ENCODE measurements at places on chromosomes 1 and 21.

GRCh38 chr1:24459551-24460266, 42.9 kb upstream of the RCAN3 start:
- peak; percentile 86 for DNase-seq

- peak; percentile 6 for DNase-seq
Measured at GRCh38 chr1:116340506-116341231, 32.4 kb upstream of the ATP1A1 start.

DNA sequence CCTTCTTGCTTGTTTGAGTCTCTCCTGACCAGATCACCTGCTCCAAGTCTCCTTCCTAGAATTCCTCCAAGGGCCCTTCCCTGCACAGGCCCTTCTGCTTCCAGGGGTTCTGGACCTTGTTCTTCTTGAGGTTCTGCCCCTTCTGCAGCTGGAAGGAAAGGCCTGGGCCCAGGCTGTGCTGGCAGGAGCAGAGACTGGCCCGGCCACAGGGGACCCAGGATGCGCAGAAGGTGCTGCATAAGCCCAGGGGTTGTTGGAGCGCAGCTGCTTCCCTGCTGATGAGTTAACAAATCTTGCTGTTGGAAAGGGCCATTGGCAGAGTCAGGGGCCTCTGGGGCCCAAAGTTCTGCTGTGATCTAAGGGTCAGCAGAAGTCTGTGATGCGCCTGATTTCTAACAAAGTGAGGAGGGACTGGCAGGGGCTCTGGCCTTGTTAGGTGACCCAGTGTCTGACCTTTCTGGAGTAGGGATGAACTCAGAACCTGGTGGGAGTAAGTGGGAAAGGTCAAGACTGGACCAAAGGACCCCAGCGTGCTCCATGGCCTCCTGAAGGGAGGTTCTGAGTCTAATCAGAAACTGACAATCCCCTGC, 509.8 kb downstream of the PTPRU start:
- no peak for DNase-seq

GRCh38 chr1:17438318-17439249, 893 bp downstream of the RCC2 start:
- DNase-seq: peak; percentile 78

- no peak for DNase-seq
Measured at GRCh38 chr1:64561993-64562392, 92.1 kb downstream of the CACHD1 start.

GRCh38 chr1:225700889-225701465, 48.1 kb upstream of the ENAH start:
- DNase-seq: peak; percentile 68

DNA sequence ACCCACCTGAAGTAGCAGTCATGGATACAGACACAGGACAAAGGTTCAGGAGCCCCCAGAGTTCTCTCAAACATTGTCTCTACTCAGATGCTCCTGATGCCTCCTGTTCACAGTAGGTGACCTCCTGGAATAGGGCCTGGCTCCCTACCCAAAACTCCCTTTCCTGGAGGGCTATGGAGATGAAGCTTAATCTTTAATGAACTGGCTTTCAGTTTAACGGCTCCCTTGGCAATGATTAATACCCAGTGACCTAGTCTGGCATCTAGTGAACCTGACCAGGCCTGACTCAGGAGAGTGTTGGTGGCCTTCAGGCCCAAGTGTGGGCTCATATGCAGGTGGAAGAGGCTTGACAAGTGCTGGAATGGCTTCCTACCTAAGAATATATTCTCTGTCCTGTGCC, 65.2 kb upstream of the TRABD2B start:
- peak; percentile 70 for DNase-seq

DNA sequence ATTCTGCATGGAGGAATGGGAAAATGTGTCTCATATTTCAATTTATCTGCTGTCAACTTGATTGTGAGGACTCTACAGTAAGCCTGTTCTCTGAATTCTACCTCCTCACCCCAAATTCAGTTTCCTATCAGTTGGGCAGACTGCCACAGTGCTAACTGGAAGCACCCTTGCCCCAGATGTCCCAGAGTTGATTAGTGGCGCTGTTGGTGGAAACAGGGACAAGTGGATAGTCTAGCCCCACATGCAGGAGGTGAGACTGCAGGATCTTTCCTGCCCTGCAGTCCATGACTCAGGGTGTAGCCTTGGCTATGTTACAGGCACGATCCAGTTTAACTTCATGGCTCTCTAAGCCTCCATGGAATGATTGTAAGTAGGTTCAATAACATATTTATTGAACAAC, 22.1 kb downstream of the ADAM30 start:
- no peak for DNase-seq

GRCh38 chr1:23564529-23565122, 5.3 kb upstream of the ID3 start:
- no peak for DNase-seq

DNA sequence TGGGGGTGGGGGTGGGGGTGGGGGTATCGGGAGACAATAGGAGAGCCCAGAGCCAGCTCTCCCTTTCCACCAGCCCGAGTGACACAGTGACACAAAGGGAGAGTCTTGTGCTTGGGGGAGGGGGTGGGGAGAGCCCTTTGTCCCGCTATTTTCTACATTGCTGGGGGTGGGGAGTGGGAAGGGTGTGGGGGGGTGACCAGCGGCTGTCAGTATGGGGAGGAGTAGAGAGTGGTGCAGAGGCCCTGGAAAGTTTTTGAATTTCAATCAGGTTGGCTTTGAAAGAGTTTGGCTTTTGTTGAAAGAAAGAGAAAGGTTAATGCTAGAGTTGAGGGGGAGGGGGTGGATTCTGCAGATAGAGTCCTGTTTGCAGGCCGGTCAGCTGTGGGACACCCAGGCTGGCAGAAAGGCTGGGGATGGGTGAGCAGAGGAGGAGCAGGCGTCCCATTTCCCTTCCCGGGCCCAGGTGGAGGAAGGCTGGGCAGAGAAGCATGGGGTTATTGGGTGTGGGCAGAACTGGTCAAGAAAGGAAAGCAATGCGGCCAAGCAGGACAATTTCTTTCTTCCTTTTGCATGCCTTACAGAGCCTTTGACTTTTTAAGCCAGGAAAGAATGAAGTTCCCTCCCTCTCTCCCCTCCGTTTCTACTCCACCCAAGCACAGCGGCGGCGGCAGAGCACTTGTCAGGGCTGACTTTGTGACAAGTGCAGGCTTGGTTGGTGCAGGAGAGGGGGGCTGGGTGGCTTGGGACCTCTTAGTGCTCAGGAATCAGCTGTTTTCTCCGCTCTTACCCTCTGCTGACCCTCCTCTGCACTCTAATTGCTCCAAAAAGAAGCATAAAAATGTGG, 96.2 kb downstream of the RNF220 start:
- DNase-seq: no peak

GRCh38 chr21:17449701-17450100, 63.1 kb upstream of the CXADR start:
- no peak for DNase-seq

DNA sequence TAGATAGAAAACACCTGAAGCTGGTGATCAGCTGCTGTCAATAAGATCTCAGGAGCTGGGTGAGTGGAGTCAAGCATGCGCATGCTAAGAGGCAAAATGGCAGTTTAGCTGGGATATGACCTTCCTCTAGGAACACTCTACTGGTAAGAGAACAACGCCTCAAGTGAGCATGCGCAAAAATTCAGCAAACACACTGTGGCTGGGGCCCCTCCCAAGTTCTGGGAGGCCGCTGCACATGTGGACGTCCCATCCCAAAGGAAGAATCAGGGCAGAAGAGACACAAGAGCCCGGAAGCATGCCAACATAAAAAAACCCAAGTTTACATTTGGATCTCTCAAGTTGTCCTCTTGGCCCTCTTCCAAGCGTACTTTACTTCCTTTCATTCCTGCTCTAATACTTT, 126.3 kb upstream of the F3 start:
- no peak for DNase-seq

DNA sequence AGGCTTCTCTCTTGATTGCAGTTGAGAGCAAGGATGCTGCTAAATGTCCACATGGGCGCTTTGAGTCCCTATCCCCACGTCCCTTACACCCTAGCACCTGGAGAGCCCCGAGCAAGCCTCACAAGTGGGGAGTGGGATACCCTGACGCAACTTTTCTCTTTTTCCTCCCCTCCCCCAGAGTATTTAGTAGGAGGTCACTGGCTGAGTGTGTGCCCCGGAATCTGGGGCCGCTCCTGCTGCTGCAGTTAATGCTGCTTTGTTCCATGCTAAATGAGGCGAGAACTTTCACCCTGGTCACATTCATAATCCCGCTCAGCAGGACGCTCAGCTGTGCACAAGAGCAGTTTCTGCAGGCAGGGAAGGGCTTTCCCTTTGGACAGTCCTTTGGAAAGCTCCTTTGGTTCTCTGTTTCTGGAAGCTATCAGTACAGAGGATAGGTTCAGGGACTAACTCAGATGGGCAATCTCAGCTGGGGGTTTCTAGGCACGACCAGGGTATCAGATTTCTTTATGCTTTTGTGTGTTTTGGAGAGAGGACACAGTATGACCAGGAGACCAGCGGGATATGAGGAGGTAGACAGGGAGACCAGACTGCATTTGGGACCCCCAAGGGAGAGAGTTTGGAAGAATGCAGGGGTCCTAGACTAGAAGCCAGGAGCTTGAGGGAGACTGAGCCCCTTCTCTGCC, 75.9 kb downstream of the NOS1AP start:
- DNase-seq: no peak

- no peak for DNase-seq
Measured at GRCh38 chr1:9311029-9311428, 18.3 kb downstream of the SPSB1 start.

DNA sequence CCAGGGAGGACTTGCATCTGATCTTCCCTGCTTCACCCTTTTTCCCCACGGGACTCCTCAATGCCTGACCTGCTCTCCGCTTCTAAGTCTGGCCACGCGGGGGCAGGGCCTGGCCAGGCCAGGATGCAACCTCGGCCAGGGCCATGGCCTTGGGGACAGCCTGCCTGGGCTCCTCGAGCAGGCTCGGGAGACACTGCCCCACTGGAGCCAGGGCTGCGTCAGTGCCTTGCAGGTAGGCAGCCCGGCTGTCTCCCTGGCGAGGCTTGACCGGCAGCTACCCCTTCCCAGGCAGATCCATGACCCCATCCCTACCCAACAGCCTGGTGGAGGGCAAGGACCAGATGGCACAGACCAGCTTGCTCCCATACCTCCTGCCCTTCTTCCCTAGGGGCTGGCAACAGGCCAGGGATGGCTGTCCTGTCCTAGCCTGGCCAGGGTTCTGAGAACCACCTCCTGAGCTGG, 2.7 kb upstream of the PRDM16 start:
- no peak for DNase-seq

- peak; percentile 30 for DNase-seq
Measured at GRCh38 chr1:12095452-12096263, 32.6 kb downstream of the TNFRSF8 start.

GRCh38 chr1:93878889-93879586, at the start of gene DNTTIP2:
Gene DNTTIP2, minus strand, starts transcription at chr1:93879206. Its CDS starts 58 bp downstream, at chr1:93879148.
- DNase-seq: peak; percentile 84

- no peak for DNase-seq
Measured at GRCh38 chr1:183694066-183694465, 41.0 kb upstream of the APOBEC4 start.

GRCh38 chr1:248901578-248901977, 4.5 kb upstream of the PGBD2 start:
- no peak for DNase-seq

- DNase-seq: no peak
Measured at GRCh38 chr1:12296623-12297022, 66.8 kb downstream of the VPS13D start.

DNA sequence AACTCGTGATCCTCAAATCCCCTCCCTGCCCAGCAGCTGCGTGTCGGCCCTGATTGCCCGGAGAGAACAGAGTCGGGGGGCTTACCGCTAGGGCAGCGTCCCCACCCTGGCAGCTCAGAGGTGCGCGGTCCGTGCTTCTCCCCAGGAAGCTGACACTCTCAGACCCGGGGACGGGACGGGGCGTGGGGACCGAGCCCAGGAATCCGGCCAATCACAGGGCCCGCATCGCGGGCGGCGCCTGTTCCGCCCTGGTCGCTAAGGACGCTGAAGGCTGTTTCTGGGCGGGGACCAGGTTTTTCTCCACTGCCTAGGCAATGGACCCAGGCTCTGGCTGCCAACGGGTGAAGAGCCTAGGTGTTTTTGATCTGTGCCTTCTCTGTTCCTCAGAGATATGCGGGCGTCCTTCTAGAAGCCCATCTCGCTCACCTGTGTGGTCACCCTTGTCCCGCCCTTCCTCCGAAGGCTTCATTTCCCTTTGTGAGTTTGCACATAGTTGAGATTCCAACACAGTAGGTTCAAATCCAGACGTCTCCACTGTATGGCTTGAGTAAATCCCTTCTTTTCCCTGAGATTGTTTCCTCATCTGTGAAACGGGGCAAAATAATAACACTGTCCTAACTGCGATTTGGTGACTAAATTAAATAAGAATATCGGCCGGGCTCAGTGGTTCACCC, at the start of gene C1orf87:
C1orf87 (minus strand) TSS at position 166 of the 674 bp plus-strand sequence. CDS start 1,127 bp downstream, outside the sequence.
- no peak for DNase-seq

GRCh38 chr1:7207875-7208646, 422.8 kb downstream of the CAMTA1 start:
- peak; percentile 14 for DNase-seq

- DNase-seq: no peak
Measured at GRCh38 chr21:44958471-44959191, 18.8 kb downstream of the SLX9 start.

- no peak for DNase-seq
Measured at GRCh38 chr1:169698976-169699375, 12.4 kb downstream of the SELL start.

DNA sequence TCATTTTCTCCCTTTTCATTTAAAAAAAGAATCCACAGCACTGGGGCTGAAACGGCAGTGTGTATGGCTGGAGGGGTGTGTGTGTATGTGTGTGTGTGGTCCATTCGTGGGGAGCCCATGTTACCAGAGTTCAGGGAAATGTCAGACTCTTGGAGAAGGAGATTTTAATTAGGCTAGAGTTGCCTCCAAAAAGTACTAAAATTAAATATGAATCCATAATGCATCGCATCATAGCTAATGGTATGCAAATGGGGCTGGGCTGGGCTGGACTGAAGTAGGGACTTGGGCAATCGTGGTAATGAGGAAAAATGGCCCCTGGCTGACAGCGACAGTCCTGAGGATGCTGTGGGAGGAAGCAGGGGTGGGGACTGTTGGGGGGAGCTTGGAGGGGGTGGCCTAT, 24.8 kb downstream of the GRIK3 start:
- no peak for DNase-seq

DNA sequence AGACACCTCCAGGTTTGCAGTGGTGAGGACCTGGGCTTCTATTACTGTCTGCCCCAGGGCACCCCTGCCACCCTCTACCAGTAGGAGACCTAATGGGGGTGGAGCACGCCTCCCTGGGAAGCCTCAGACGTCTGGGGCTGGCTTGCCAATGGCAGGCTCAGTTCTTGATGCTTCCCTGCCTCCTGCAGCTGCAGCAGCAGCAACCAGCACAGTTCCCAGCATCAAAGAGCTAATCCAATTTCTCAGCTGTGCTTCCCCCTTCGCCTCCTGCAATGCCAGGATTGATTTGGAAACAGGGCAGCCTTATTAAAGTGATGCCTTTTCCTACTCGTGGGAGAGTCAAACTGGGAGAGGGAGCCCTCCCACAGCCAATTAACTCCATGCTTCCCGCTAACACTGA, 8.2 kb downstream of the SYT2 start:
- no peak for DNase-seq

GRCh38 chr21:20760221-20760620, 238.0 kb upstream of the NCAM2 start:
- no peak for DNase-seq

- DNase-seq: no peak
Measured at GRCh38 chr1:162502077-162502476, 4.5 kb downstream of the UHMK1 start.

- no peak for DNase-seq
Measured at GRCh38 chr1:28921286-28921869, 7.0 kb downstream of the EPB41 start.

GRCh38 chr1:8410791-8411190, 92.9 kb downstream of the SLC45A1 start:
- no peak for DNase-seq
